ENCODE measurements at places on chromosomes 7 and 10. TPM values are rescaled to one million over a fixed set of nuclear protein-coding genes. Genes with fewer than 3 reads are reported as not detected.

Gene THSD7A
- total RNA-seq: not detected

GRCh38 chr10:33039181-33039580, 81.2 kb upstream of the ITGB1 start:
- DNase-seq: no peak
- H3K36me3 ChIP-seq: no peaks in the 10 kb centered on the region
- no peaks in the 10 kb centered on the region for H3K27me3 ChIP-seq
- no peak overlapping the region for H3K27ac ChIP-seq
- H3K4me3 ChIP-seq: no peak overlapping the region

Gene LIPN
- not detected for total RNA-seq

GRCh38 chr7:64887756-64888508, 15.1 kb upstream of the ZNF273 start:
- no peaks in the 10 kb centered on the region for H3K36me3 ChIP-seq
- no peak overlapping the region for H3K27ac ChIP-seq
- H3K4me3 ChIP-seq: peak overlapping the region; percentile 52
- peaks cover 55% of the 10 kb centered on the region for H3K27me3 ChIP-seq

Gene EPO
- total RNA-seq: not detected

DNA sequence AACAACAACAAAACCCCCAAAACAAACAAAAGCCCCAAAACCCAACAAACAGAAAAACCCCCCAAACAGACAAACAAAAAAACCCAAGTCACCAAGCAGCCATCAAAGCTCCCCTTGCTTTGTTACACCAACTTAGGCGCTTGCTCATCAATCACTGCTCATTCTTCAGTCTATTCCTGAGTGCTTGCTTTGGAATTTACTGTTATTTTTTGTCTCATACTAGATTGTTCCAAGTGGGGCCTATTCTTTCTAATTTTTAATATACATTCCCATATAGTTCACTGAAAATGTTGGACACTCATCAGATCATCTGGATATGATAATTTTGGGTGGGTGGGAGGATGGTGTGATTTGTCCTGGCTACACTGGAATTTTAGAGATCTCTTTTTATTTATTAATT, 126.0 kb upstream of the JCAD start:
- DNase-seq: no peak
- H3K36me3 ChIP-seq: no peaks in the 10 kb centered on the region
- H3K4me3 ChIP-seq: no peak overlapping the region
- no peaks in the 10 kb centered on the region for H3K27me3 ChIP-seq

DNA sequence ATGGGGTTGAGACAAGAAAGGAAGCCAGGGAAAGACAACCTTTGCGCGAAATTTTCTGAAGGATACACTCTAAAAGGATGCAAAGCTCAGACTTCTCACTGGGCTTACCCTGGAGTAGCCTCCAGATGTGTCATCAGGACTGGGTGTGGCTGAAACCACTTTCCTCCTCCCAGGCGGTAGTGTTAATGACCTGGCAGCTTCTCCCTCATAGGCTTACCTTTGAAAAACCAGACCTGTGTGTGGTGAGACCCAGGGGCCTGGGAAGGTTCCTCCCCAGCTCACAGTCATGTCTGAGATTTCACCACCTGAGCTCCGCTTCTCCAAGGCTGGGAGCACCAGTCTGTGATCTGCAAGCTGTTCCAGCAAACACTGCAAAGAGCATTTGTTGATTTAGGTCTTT, 93.7 kb downstream of the EPC1 start:
- H3K27ac ChIP-seq: no peak overlapping the region
- peaks cover 14% of the 10 kb centered on the region for H3K4me1 ChIP-seq
- no peak for DNase-seq
- H3K4me3 ChIP-seq: no peak overlapping the region
- no peaks in the 10 kb centered on the region for H3K36me3 ChIP-seq
- H3K27me3 ChIP-seq: no peaks in the 10 kb centered on the region

DNA sequence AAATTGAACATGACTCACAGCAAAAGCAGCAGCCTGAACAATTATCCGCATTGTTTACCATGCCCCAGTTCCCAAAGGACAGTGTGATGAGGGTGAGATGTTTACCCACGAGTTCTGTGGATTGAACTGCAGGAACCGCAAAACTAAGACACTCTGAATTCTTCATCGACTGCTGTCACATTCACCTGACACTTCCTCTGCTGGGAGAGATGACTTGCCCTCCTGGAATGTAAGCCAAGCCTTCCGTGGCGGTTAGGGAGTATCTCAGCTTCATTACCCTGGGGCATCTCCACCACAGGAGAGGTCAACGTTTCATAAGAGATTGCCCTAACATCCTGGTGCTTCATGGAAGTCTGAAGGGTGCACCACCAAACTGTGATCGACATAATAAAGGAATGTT, 374.6 kb upstream of the ADARB2 start:
- H3K4me1 ChIP-seq: no peaks in the 10 kb centered on the region
- DNase-seq: no peak
- H3K27ac ChIP-seq: no peak overlapping the region

GRCh38 chr7:28135760-28136159, 44.8 kb downstream of the JAZF1 start:
- no peaks in the 10 kb centered on the region for H3K27me3 ChIP-seq

Gene OR6B1
- total RNA-seq: not detected

- H3K36me3 ChIP-seq: no peaks in the 10 kb centered on the region
- H3K4me3 ChIP-seq: no peak overlapping the region
- H3K4me1 ChIP-seq: no peaks in the 10 kb centered on the region
Observed at GRCh38 chr7:98808751-98809460, 60.9 kb downstream of the TMEM130 start.

- H3K4me3 ChIP-seq: no peak overlapping the region
- no peak for DNase-seq
- no peaks in the 10 kb centered on the region for H3K36me3 ChIP-seq
- H3K27me3 ChIP-seq: peaks cover 6% of the 10 kb centered on the region
Observed at GRCh38 chr10:77091597-77092165, 545.9 kb downstream of the KCNMA1 start.

Gene HSPA12A
- 0.49 TPM for total RNA-seq

GRCh38 chr7:27098578-27099451, 3.0 kb upstream of the HOXA1 start:
- DNase-seq: no peak
- H3K4me3 ChIP-seq: no peak overlapping the region
- peaks cover 56% of the 10 kb centered on the region for H3K4me1 ChIP-seq
- H3K27ac ChIP-seq: no peak overlapping the region
- peaks cover 68% of the 10 kb centered on the region for H3K27me3 ChIP-seq
- no peaks in the 10 kb centered on the region for H3K36me3 ChIP-seq

DNA sequence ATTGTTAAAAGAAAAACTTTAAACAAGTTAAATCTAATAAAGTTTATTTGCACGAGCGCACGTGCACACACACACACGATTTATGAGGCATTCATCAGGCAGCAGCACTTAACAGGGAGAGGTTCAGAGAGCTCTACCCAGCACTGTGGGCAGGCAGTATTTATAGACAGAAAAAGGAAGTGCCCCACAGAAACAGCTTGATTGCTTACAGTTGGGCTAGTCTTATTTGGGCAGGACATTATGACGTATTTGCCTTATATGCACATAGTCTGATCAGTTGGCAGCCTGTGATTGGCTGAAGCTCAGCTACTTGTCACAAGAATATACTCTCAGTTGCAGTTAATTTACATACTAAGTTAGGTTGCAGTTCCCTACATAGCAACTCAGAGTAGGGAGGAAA, 1.2 kb upstream of the SDHAF3 start:
- H3K36me3 ChIP-seq: no peaks in the 10 kb centered on the region
- no peaks in the 10 kb centered on the region for H3K27me3 ChIP-seq
- no peak for DNase-seq
- no peak overlapping the region for H3K4me3 ChIP-seq
- peaks cover 10% of the 10 kb centered on the region for H3K4me1 ChIP-seq
- H3K27ac ChIP-seq: no peak overlapping the region

Data from CD4-positive, alpha-beta T cell (primary cell).